ENCODE measurements at places on chromosomes 16 and 17. TPM values are rescaled to one million over a fixed set of nuclear protein-coding genes. Genes with fewer than 3 reads are reported as not detected.

SERPINF2 gene
- total RNA-seq: 2.2 TPM

DOC2B gene
- 0.69 TPM for total RNA-seq

CLEC3A gene
- total RNA-seq: not detected

KCNJ18 gene
- 0.12 TPM for total RNA-seq

DNAI2 gene
- not detected for total RNA-seq

TBC1D3D gene
- total RNA-seq: not detected

PARN gene
- 34.7 TPM for total RNA-seq

KIF18B gene
- 28.5 TPM for total RNA-seq

All from PC-3 (cell line).